ENCODE measurements at places on chromosomes 3 and 15.

GRCh38 chr15:101139986-101140696, 111.7 kb downstream of the CHSY1 start:
- DNase-seq: no peak

GRCh38 chr15:26201177-26201858, 338.2 kb upstream of the ATP10A start:
- DNase-seq: no peak

DNA sequence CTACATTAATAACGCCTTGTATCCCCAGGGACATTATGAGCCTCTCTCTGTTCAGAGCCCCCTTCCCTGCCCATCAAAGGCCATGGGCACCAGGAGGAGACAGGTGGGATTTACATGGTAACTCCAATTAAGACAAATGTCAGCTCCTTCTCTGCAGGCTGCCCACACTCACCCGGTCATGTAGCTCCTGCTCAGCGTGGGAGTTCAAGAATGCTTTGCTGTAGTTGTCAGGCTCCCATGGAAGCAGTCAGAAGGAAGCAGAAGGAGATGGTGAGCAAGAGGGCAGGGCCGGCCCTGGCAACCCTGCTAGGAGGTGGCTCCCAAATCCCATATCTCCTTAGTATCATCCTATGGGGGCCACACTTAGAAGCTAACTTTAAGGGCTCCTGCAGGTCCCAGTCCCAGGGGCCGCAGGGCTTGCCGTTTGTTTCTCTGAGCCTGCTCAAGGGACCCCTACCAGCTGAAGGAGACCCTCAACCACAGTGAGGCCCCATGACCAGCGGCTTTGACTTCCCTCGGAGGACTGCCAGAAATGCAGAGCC, 218.4 kb upstream of the TLE3 start:
- no peak for DNase-seq

GRCh38 chr3:170869645-170870593, at the start of gene RPL22L1:
RPL22L1 (minus strand) TSS chr3:170870195; CDS start chr3:170870167, 28 bp downstream.
- DNase-seq: peak; percentile 96
